ENCODE measurements at places on chromosomes 7 and 10.

DNA sequence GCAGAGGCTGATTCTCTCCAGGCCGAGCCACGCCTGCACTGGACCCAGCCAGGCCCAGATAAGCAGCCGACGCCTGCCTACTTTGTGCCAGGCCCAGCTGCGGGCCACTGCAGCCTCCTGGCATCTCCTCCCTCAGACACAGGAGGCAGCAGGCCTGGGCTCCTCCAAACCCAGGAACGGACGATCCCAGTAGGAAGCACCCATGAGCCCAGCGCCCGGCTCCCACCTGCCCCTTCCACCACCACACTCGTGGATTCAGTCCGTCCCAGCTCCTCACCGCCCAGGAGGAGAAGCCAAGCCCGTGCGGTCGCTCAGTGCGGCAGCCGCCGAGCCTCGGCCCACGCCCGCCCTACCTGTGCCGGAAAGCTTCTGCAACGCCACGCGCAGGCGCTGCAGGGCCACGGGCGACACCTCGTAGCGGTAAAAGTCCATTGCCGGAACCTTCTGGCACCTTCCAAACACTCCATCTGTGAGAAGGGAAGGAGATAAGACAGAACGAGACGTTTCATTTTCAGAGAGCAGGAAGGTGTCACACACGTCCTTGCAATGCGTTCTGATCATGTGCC lies 271.1 kb downstream of the PTPRN2 start:
- no peak for DNase-seq

DNA sequence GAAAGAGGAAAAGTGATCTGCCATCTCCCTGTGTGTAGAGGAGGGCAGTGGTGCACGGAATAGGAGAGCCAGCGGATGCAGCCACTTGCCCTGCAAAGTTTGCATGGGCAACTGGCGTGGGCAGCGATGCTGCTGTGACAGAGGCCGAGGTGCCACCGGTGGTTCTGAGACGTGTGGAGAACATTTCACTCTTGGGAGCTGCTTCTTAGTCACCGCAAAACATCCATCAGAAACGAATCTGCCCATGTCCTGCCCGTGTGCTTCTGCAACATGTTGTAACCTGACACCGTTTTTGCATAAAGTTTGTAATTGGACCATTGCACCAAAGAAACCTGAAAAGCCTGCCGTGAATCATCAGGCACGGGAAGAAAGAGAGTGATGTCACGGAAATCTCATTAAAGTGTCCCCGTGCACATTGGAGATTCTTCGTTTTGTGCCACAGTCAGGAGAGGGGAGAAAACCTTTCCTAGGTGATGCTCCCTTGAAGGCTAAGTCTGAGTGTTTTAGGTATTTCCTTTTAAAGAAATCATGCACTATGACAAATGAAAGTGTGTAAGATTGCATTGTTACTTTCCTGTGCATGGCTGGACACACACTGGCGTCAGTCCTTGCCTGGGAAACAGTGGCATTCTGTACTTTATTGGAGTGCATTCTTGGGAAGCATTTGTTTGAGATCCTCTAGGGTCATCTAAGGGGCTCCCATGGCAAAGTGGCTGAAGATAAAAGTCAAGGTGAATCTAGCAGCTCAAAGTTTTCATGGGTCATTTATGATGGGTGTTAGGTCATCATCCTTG lies 302.6 kb downstream of the KLF6 start:
- no peak for DNase-seq

GRCh38 chr10:44888886-44889285 lies 22.3 kb upstream of the TMEM72 start:
- no peak for DNase-seq

- no peak for DNase-seq
These were observed 466.9 kb downstream of the PTPRN2 start for GRCh38 chr7:158120716-158121115.
